NCI-H146 (cell line): ENCODE measurements at places on chromosomes 12 and 14.

GRCh38 chr12:17489452-17489851 lies 600.5 kb downstream of the RERGL start:
- peak; percentile 13 for DNase-seq

GRCh38 chr14:85856430-85856829 lies 326.5 kb downstream of the FLRT2 start:
- DNase-seq: no peak

DNA sequence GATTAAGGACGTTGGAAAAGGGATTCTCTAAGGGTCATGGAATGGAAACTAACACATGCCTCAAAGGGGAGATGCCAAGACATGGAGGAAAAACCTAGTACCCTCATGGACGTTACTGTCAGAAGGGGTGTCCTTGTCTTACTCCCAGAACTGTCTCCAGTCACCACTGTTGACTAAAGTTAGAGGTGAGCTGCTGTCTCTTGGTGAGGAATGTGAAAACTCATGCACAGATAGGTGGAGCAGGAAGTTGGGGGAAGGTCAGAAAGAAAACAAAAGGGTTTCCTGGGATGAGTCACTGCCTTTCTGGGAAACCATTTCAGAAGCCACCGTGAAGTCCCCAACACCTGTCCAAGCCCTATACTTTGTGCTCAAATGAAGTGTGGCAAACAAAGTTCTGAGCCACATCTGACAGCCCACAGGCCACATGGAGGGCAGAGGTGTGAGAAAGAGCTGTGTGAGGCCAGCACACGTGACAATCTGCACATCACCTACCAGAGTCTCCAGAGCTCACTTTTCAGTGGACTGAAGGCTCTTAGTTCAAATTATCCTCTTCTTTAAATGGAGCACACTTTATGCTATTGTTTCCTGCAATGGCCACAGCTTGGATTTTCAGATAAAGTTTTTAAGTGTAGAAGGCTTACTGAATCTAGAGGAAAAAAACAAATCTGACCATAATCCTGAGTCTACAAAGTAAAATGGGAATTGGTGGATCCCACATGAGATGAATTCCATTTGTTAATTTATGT lies 92.9 kb upstream of the EGLN3 start:
- no peak for DNase-seq

GRCh38 chr12:132395908-132396305 lies 66.5 kb upstream of the GALNT9 start:
- no peak for DNase-seq

DNA sequence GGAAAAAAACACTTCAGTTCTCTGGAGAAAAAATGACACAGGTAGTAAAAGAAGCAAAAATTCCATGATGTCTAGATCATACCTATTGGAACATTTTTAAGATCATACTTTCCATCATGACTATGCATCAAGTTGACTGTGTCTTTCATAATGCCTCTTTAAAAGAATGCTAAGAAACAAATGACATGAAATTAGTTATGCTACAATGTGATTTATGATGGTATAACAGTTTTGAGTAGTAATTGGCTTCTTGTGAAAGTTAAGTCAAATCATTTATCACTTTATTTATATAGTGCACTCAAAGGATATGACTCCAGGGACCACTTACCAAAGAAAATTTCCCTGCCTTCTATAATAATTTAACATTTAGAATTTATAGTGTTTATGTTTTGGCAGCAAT lies 28.5 kb downstream of the RASSF9 start:
- no peak for DNase-seq

GRCh38 chr12:26188641-26189040 lies 6.7 kb upstream of the SSPN start:
- no peak for DNase-seq
